Stimulated activated CD4-positive, alpha-beta T cell treated with anti-CD3 and anti-CD28 coated beads, Interleukin-1b, Interleukin-23, amount 100 ng/mL, for 24 hours (primary cell): ENCODE measurements at places on chromosomes 5 and 9.

- no peak for DNase-seq
Observed at GRCh38 chr5:135494196-135494595, 41.6 kb downstream of the NEUROG1 start.

DNA sequence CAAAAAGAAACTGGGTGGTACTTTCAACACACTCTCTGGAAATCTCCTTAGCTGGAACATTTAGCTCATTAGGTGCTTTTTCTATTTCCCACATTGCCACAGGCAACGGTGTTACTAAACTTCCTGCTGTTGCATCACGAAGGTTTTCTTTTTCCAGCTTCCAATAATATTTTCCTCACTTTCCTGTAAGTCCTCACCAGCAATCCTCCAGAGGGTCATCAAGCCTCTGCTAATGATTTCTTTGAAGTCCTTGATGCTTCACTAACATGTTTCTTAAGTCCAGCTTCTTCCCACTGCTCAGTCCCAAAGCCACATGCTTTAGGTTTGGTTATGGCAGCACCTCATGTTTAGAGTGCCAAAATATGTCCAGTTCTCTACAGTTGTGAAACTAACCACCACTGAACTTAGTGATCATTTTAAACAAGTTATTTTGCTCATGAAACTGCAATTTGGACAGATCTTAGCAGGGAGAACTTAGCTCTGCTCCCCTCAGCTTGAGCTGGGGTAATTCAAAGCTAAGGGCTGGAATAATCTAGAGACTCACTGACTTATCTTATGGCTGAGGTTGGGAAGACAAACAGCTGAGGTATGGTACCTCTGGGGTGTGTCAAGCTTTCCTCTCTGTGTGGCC, 39.9 kb upstream of the RETREG1 start:
- DNase-seq = no peak

GRCh38 chr9:135488527-135488926, 8.9 kb downstream of the PPP1R26 start:
- DNase-seq = no peak

DNA sequence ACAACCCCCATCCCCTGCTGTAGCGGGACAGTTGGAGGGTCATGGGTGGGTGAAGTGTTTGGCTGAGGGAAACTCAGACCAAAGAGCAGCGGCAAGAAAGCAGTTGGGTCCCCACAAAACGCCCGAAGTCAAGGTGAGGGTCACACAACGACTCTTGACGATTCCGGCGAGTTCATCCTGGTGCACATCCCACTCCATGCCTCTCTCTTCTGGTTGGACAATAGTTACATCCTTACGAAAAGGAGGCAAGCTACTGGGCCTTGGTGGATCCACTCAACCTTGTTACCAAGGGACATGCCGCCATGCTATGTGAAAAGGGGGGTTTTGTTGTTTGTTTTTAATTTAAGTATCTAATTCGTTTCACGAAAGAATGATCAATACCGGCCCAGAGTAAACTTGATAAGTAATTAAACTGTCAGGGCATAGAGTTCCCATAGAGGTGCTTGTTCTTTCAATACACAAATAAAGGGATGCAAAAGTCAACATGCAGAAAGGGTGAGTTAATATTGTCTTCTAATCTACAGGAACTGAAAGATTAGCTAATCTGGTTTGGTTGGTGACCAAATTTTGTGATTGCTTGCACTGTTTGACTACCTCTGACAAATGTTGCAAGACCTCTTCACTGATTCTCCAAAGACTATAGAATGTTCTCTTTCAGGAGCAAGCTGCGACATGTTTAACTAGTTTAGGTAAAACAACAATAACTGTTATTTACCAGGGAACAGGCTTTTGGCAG, 732 bp upstream of the SMIM15 start:
- no peak for DNase-seq

DNA sequence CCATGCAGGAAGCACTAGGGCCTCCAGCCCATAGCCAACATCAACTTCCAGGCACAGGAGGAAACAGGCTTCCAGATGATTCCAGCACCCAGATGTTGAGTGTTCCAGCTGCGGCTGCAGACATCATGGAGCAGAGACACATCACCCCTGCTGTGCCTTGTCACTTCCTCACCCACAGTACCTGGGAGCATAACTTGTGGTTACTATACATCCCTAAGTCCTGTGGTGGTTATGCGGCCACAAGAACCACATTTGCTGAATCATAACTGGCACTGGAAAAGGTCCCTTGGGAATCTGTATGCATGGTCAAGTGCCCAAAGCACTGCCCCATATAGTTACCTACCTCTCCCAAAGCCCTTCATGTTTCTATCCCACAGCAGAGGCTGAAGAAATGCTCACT, 56.6 kb downstream of the WHRN start:
- DNase-seq = no peak
